GM13977 (cell line): ENCODE measurements at places on chromosomes 7 and 10.

GRCh38 chr10:16933783-16934182 is 116.6 kb upstream of the RSU1 start:
- no peak for DNase-seq

DNA sequence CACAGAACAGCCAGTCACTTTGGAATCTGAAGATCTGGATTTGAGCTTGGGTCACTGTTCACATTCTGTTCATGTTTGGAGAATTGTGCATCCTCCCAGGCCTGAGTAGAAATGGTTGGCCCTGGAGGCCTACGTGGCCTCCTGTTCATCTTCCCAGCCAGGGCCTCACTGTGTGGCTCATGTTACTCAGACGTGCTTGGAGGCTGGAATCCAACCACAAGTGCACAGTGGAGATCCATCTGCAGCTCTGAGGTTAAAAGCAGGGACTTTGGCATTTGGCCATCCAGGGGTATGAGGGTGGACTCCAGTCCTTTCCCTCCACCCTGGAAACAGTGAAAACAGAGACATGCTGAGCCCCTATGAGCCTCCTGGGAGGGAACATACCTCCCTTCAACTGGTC is 709.0 kb upstream of the IGFBP3 start:
- DNase-seq, result no peak

GRCh38 chr7:38323156-38323555 is 49.7 kb upstream of the TARP start:
- no peak for DNase-seq

DNA sequence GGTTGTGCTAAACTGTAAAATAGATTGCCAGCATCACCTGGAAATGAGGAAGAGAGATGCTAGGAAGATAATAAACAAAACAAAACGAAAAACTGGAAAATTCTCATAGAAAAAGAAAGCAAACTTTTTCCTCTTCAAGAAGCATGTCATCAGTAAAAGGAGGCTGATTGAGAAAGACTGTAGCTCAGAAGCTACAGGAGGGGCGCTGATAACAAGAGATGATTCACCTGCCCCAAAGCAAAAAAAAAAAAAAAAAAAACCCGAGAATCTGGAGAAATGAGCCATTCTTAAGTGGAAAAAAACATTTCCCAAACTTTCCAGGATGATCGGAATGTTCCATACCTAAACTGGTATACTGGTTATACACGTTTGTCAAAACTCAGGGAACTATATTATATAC is 130.5 kb upstream of the C1QL3 start:
- DNase-seq, result no peak

- no peak for DNase-seq
Observed at GRCh38 chr10:24777196-24777595, 53.5 kb upstream of the ARHGAP21 start.

DNA sequence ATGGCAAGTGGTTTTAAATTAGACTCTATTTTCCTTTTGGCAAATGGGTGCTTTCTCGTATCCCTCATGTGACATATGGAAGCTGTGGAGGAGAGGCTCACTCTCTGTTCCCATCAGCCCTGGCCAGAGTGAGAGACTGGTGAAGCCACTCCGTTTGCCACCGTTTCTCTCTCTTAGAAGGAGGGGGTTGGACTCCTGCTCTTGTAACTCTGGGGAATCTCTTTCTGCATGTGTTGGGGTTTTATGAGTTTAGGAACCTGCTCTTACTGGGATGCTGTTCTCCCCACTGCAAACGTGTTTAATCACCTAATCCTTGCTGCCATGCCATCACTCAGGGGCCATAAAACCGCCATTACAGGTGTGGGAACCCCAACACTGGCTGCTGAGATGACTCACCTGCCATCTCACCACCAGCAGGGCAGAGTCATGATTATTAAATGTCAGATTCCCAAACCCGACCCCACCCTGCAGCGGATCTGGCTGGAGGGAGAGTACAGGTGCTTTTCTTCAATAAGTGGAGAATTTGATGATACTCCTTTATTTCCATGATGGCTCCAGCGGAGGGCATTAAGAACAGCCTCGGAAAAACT is 103.2 kb downstream of the ADCY1 start:
- DNase-seq, result no peak

DNA sequence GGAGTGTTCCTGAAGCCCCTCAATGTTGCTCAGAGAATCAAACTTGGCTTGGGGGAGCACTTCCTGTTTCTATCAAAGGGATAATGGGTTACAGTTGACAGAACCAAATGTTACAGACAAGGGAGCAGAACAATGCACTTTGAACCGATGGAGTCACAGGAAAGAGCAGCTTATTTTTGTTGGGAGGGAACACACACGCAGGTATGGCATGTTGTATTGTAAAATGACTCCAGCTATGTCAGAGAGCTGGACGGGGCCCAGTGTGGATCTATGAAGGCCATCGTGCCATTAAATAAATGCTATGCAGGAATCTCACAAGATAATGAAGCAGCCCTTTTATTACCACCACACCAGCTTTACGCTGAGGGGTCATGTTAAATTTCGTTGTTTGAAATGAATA is 35.1 kb downstream of the RHOBTB1 start:
- no peak for DNase-seq

DNA sequence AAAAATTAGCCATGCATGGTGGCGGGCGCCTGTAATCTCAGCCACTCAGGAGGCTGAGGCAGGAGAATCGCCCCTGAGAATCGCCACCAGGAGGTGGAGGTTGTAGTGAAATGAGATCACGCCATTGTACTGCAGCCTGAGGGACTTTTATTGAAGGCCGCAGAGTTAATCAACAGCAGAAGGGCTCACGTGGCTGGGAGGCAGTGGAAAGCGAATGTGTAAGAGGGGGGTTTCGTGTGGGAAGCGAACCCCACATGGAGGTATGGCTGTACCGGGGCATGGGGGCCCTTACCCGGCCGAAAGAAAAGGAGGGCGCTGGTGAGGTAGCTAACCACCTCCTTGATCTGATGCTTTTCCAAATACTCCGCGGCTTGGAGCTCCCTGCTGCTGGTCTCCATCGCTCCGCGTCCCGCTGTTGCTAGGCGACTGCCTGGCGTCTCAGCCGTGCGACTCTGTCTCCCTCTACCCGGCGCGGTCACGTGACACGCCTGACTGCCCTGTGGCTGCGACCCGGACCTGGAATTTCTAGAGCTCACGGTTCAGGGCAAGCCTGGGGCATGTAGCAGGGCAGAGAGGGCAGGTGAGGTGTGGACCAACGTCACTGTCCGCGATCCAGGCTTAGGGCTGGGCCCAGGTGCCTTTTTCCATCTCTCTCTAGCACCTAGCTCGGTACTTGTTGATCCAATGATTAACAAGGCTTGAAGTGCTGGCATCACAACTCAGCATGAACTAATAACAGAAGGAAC is at the start of gene EFCAB10:
TSS of gene EFCAB10 (minus strand) at position 428 of the 746 bp plus-strand sequence. CDS start at position 398, 30 bp downstream.
- DNase-seq, result peak; percentile 79
